Left lung (tissue), 14 donors: ENCODE measurements at places on chromosomes 5 and 9. TPM values are rescaled to one million over a fixed set of nuclear protein-coding genes. Genes with fewer than 3 reads are reported as not detected.

The PCDHGB1 gene
- total RNA-seq = 1.7 TPM

DNA sequence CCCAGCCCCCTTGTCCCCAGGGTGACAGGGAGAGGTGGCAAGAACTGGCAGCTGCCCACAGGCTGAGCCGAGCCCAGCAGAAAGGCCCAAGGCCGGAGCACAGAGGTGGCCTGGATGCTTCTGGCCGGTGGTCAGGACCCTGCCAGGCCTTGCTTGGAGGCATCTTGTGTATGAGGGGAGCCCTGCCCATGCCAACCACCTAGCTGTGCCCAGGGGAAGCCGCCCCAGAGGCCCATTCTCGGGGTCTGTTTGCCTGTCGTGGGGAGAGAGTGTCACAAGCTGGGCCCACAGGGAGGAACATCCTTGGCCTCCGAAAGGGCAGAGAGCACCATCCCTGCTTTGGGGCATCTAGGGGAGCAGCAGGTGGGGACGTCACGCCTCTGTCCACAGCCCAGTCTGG, 10.0 kb downstream of the NKD2 start:
- no peaks in the 10 kb centered on the region for H3K36me3 ChIP-seq
- H3K27ac ChIP-seq = no peak overlapping the region
- DNase-seq = no peak
- no peak overlapping the region for H3K4me3 ChIP-seq
- H3K27me3 ChIP-seq = no peaks in the 10 kb centered on the region

DNA sequence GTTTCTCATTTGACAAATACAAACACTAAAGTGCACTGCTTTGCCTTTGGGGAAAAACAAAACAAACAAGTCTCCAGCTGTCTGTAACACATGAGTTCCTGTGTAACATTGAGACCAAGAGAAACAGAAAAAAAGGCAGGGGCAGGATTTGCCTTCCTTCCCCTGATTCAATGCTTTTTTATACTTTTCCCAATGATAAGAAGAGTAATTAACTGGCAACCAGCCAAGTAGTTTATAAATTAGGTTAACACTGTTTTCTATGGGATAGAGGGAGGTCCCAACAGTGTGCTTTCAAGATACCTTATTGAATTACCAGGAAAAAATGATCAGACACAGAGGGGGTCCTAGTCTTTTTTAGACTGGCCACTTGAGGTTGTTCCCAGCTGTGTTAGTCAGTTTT, 346.8 kb downstream of the TRIM36 start:
- H3K27me3 ChIP-seq = no peaks in the 10 kb centered on the region
- no peak overlapping the region for H3K4me3 ChIP-seq
- H3K36me3 ChIP-seq = no peaks in the 10 kb centered on the region
- no peak for DNase-seq
- H3K4me1 ChIP-seq = no peaks in the 10 kb centered on the region

DNA sequence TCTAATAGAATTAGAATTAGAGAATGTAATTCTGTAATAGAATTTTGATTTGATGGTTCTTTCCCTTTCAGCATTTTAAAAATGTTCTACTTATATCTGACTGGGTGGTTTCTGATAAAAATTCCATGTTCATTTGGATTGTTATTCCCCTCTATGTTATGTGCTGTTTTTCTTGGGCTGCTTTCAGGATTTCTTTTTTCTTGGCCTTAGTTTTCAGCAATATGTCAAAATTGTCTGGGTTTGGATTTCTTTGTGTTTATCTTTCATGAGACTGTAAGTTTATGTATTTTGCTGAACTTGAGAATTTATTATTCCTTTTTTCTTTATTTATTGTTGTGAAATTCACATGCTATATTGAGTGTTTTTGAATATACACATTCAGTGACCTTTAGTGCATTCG, 189.1 kb downstream of the RANBP17 start:
- H3K27me3 ChIP-seq = no peaks in the 10 kb centered on the region
- no peaks in the 10 kb centered on the region for H3K4me1 ChIP-seq
- H3K36me3 ChIP-seq = no peaks in the 10 kb centered on the region
- H3K4me3 ChIP-seq = no peak overlapping the region

DNA sequence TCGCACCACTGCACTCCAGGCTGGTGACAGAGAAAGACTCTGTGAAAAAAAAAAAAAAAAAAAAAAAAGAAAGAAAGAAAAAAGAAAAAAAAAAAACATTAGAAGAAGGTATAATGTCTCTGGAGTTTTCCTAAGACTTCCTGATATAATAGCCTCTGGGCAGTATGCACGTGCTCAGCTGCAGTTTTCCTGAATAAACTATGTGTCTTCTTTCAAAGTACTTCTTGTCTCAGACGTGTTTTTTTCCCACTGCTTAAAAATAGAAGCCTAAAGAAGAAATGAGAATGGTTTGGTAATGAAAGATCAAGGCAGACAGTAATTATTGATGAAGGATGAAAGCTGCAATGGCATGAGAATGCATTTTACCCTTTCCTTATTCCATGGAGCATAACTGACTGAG, 148.1 kb upstream of the TRPC7 start:
- H3K27me3 ChIP-seq = no peaks in the 10 kb centered on the region
- H3K4me3 ChIP-seq = no peak overlapping the region
- no peaks in the 10 kb centered on the region for H3K36me3 ChIP-seq
- H3K27ac ChIP-seq = no peak overlapping the region
- no peaks in the 10 kb centered on the region for H3K4me1 ChIP-seq

DNA sequence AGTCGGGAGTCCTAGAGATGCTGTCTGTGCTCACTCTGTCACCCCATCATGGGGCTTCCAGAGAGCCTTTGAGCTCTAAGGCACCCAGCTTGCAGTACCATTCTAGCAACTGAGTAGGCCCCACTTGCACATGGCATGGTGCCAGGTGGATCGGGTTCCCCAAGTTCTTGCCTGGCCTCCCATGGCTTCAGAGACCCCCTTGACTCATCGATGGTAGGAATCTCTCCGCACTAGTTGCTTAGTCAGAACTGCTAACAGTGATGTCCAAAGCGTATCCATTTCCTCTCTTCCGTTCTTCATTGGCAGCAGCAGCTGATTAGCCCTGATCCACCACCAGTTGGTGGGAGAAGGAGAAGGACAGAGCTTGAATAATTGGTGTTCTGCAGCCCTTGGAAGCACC, 70.3 kb upstream of the RARS1 start:
- no peak overlapping the region for H3K4me3 ChIP-seq
- no peaks in the 10 kb centered on the region for H3K36me3 ChIP-seq
- H3K4me1 ChIP-seq = no peaks in the 10 kb centered on the region
- H3K27me3 ChIP-seq = no peaks in the 10 kb centered on the region
- DNase-seq = no peak
